ENCODE measurements at places on chromosomes 7 and 10.

- peak; percentile 20 for DNase-seq
Observed at GRCh38 chr10:78502210-78502936, 468.7 kb downstream of the RPS24 start.

DNA sequence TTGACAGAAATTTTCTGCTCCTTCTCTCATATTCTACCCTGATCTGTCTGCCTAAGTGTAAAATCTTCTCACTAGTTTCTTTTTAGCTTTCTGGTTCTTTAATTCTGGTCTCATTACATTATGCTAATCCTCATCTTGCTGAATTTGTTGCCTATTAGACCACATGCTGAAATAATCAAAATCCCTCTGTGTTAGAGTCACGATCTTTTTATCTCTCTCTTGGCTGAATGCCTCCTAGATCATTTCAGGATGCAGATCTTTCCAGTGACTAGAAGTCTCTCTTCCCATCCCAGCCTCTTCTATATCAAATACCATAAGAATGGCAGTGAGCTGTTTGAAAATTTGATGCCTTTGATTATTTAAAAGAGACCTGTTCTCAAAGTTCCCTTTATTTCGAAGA lies 661.9 kb downstream of the SORCS1 start:
- DNase-seq = no peak

DNA sequence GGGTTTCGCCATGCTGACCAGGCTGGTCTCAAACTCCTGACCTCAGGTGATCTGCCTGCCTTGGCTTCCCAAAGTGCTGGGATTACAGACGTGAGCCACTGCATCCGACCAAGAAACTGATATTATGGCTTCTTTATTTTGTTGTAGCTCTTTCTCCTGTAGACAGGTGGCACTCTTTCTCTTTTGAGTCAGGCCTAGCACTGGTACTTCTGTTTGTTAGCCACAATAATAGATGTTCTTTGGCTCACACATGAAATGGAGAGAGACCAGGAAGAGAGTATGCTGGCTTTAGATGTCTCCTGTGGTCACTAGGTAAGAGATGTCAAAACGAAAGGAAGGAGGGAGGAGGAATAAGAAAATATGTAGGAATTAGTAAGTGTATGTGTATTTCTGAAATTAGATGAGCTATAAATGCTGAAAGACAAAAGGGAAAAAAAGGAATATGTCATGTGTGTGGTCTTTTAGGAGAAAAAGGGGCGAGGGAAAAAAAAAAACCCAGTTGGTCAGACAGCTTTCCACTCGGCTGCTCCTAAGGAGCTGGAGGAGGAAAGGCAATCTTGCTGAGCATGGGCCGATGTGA lies 78.7 kb downstream of the CLEC2L start:
- peak; percentile 66 for DNase-seq

DNA sequence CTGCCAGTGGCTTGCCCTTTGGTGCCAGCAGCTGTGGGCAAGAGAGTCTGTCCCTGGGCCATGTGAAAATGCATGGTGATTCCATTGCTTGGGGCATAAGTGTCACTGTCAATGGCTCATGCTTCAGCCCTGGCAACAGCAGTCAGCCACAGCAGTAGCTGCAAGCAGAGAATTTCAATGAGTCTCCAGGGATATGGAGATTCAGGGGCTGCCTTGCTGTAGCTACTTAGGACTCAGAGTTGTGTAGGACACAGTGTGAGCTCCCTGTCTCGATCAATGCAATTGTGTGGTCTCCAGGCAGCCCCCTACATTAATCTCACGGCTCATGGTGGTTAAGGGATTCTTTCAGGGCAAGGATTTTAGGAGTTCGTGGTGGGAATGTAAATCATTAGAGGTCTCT lies 126.3 kb upstream of the STARD3NL start:
- DNase-seq = no peak

DNA sequence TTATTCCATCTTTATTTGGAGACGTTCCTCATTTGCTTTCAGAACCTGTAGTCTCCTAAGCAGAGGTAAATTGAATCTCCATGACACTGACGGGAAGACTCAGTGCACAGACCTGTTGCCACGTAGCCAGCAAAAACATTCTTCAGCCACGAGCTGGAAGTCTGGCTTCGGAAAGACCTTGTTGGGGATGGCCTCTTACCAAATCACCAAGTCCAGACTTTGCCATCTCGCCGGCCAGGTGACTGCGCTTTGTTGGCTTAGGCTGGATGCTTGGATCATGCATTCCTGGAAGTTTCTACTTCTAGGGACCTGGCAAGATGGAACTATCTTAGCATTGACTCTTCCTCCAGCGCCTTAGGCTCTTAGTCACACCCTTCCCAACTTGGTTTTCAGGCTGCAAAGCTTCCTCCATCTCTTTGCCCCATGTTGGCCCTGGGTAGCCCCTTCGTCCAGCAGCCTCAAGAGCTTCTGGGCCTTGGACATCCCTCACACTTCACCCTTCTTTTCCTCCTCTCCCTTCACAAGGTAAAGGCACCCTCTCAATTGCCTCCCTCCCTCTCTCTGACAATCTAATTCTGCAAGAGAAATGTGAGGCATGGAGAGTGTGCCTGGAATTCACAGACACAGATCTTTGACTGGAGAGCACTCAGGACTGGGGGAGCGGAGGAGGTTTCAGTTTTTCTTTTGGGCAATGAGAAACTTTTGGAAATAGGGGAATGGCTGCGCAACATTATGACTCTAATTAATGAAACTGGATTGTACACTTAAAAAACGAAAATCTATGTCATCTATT lies 451.9 kb upstream of the MKI67 start:
- DNase-seq = no peak

GRCh38 chr7:123975084-123975483 lies 50.0 kb downstream of the SPAM1 start:
- DNase-seq = no peak

DNA sequence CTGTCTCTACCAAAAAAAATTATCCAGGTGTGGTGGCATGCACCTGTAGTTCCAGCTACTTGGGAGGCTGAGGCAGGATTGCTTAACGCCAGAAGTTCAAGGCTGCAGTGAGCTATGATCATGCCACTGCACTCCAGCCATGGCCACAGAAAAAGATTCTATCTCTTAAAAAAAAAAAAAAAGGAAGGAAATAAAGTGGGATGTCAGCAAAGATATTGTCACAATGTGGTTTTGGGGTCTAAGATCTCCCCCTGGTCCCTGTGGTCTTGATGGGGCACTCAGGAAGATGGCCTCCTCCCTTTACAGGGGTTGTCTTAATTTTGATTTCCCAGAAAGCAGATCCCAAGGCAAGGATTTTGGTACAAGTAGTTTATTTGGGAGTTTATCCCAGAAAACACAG lies 7.4 kb upstream of the KAZALD1 start:
- DNase-seq = no peak

DNA sequence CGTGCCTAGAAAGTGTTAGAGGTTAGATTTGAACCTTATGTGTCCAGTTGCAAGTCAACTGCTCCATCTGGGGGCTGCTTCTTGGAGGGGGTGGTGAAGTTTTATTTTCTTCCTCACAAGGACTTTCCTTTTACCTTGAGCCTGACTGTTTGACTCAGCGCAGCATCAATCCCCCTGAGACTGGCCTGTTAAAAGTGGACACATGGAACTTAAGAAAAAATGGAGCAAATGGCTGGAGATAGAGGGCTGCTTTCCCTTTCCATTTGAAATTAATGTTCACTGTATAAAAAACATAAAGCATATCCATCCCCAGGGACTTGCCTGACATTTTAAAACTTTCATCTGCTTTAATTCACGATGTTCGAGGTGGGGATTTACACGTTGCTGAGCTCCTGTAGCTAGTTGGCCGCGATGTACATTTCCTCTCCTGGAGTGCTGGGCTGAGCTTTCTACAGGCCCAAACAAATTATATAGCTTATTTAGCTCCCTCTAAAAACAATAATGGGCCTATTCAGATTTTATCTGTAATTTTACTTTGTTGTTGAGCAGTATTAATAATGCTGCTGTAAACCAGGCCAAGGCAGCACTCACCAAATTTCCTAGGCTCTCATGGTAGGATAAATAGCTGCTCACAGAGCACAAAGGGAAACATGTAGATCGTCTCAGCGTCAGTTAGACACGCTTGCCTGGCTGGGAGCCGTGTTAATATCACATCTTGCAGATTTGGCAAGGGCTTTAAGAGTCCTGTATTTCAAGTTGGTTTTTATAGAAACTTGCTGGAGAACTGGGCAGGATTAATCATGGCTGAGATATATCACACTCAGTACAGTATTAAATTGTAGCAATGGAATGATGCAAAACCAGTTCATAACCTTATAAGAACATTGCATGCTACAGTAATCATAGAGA lies 251.5 kb downstream of the LRMDA start:
- DNase-seq = no peak

DNA sequence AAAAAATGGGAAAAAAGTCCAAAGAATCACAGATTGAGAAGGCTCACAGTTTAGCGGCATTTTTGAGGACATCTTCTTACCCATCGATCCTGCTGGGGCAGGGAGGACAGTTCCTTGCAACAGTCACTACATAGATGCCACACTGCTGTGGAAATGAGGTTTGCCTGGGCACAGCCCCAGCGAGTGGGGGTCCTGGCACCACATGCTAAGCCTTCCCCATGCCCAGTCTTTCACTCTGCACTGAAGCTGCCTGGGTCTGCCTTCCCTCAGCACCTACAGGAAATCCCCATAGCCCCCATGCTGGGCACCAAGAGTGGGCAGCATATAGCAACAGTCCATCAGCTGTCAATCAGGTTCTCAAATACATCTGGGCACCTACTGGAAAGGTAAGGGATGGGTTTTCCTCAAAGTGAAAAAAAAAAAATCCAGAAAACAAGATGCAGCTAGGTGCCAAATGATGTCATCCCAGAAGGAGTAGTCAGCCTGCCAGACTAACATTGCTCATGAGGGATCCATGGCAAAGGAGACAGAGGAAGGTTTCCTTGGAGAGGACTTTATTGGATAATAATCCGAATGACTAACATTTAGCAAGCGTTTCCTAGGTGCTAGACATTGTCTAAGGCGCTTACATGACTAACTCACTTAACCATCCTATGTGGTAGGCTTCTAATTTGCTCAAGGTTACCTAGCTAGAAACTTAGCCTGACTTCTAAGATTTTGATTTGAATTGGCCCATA lies 125.7 kb upstream of the CXCL12 start:
- no peak for DNase-seq

DNA sequence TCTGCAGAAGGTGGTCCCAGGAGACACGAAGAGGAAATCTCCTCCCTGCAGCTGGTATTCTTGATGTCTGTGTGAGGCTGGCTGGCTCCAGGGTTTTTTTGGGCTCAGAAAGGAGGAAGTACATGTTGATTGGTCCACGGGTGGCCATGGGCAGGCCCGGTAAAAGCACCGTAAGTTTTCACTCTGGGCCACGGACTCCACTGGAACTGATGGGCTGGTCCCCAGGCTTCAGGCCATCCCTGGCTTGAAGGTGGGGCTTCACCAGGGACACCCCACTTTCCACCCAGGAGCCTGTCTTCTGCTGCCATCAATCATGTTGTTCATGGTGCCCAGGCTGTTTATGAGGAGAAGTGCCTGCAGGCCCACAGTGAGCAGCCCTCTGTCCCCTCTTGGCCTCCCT lies 736.8 kb downstream of the PCDH15 start:
- no peak for DNase-seq

- no peak for DNase-seq
Observed at GRCh38 chr10:106576534-106576933, 588.0 kb downstream of the SORCS1 start.

GRCh38 chr7:100208911-100209408 lies 10.8 kb upstream of the PVRIG start:
- no peak for DNase-seq

- no peak for DNase-seq
Observed at GRCh38 chr7:43771128-43771527, 12.6 kb downstream of the BLVRA start.

DNA sequence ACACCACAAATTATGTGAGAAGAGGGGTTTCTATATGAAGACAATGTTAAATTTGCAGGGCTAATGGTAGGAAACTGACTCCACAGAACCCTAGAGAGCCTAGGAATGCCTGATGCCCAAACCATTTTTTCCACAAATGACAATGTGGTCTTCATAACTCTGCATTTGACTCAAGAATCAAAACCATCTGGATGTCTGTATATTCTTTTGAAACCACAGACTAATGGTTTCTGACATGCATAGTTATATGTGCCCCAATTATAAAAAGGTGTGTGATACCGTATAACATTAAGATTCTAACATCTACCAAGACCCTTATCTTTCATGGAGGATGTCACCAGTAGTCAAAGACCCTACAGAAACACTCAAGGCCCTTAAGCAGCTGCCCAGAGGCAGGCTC lies 20.3 kb downstream of the SEC61G start:
- no peak for DNase-seq

GRCh38 chr10:77825965-77826364 lies 100.6 kb downstream of the DLG5 start:
- DNase-seq = no peak

Measured in COLO829 (cell line).